ENCODE measurements at places on chromosomes 2 and 18. TPM values are rescaled to one million over a fixed set of nuclear protein-coding genes. Genes with fewer than 3 reads are reported as not detected.

GRCh38 chr2:234341306-234341985 lies 155.4 kb downstream of the ARL4C start:
- DNase-seq, result no peak

GRCh38 chr2:177900082-177900481 lies 172.5 kb downstream of the PDE11A start:
- DNase-seq, result no peak

DNA sequence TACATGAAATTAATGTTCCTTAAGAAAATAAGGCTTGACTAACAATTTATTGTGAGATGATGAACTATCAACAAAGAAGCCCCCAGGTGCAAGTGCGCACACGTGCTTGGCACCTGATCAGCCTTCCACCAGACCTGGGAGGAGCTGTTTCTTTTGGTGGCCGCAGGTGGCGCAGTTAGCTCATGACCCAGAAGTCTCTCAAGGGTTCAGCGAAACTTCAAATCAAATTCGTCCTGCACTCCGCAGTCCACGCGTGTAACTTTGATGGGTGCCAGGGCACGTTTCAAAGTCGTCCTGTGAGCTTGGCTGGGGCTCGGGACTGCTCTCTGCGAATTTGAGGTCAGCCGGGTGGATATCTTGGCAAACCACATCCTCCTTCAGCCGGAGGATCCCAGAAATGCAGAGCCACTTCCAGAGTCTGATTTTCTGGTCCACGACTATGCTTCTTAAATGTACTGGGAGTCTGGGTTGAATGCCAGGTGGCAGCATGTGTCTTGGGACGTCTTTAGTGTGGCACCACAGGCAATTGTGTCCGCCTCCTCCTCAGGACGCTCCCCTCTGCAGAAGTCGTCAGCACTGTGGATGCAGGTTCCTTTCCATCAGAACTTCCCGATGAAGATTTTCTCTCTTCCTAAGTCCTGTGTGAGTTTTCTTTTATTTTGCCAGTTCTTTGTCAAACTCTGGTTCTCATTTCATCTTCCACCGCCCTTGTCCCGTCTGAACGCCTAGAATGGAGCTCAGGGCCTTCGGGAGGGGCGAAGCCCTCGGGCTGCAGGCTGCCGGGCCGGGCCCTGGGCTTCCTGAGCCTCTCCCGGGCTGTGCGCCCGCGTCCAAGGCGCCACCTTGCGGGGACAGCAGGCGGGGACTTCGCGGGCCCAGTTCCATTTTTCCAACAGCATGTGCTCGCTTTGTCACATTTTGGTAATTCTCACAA lies 61.3 kb upstream of the RAPGEF4 start:
- DNase-seq, result peak; percentile 82

The GAD1 gene
- 1.8 TPM for total RNA-seq
